Muscle of back (tissue), 13 donors: ENCODE measurements at places on chromosomes 7 and 10.

DNA sequence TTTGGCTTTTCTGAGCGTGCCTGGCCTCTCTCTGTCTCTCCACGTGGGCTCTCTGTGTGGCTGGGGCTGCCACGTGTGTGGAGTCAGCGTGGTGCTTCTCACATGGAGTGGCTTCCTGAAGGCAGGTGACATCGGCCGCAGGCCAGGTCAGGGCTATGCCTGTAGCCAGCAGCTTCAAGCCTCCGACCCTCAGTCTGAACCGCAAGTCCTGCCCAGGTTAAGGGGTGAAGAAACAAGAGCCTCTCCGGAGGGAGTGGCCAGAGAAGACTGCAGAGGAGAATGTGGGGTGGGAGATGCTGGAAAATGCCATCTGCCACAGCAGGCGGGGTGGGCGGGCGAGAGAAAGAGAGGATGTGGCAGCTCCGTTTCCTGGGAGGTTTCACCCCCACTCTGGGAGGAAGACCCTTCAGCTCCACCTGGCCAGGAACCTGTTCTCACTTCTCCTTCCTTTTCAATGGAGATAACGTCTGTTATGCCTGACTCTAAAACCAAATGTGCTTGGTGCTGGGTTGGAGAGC is 14.3 kb upstream of the VIPR2 start:
- DNase-seq: no peak

- no peak for DNase-seq
Measured at GRCh38 chr7:80719261-80719660, 80.8 kb downstream of the CD36 start.

- no peak for DNase-seq
Measured at GRCh38 chr7:149669121-149669818, 104.1 kb downstream of the ZNF467 start.

DNA sequence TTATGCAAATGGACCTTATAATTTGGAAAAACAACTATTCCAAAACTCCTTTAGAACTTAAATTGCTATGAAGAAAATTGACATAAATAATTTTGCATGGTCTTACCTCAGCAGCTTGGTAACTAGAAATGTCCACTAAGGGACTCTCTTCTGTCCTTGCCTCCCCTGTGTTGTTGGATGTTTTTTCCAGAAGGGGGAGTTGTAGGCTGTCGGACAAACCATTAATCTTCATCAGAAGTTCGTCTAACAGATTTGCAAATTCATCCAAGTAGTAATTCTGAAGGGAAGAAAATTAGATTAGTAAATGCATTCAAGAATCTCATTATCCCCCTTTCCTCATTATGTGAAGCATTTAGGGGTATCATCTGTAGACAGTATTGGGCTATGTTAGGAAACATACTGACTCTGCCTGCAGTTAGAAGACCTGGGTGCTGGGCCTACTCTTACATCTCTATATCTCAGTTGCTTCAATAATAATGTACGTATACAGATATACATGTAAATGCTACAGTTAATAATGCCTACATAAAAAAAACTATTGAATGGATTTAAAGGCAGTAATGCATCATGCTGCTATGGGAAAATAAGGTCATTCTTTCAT is 155.6 kb downstream of the PKD1L1 start:
- DNase-seq: no peak

DNA sequence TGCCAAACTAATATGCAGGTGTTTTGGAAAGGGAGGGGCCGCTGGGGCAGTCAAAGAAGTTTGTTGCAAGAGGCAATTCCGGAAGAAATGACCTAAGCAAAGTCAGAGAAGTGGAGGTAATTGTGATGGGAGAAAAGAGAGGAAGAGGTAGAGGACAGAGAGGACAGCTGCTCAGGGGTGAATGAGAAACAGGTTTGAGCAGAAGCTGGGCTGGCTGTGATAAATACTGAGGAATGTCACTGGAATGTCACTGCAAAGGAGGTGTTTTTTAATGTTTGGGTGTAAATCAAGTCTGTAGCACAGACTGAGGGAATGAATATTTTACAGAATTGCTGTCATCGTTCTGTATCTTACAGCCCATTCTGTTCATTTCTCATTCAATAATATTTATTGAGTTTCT is 207.2 kb downstream of the DPP6 start:
- DNase-seq: no peak

DNA sequence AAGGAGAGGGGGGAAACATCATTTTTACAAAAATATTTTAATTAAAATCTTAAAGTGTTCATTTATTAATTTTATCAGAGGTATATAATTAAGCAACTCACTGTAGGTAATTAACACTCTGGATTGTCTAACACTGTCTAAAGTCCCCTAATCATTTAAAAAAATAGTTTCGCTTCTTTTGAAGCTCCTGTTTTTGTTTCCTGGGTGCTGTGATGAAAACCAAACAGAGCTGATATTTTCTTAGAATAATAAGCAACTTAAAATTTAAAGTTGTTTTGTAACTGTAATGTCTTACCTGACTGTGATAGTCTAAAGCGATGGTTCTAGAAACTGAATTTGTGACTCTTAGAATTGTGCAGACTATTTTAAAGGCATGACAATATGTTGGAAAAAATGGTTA is 961.0 kb downstream of the GATA3 start:
- no peak for DNase-seq

- DNase-seq: no peak
Measured at GRCh38 chr10:58696736-58697135, 184.1 kb downstream of the BICC1 start.

- peak; percentile 57 for DNase-seq
Measured at GRCh38 chr7:149670288-149670687, 103.1 kb downstream of the ZNF467 start.

- no peak for DNase-seq
Measured at GRCh38 chr7:92296880-92297445, 51.2 kb downstream of the ANKIB1 start.

- no peak for DNase-seq
Measured at GRCh38 chr7:129782818-129783583, 169.8 kb downstream of the UBE2H start.

DNA sequence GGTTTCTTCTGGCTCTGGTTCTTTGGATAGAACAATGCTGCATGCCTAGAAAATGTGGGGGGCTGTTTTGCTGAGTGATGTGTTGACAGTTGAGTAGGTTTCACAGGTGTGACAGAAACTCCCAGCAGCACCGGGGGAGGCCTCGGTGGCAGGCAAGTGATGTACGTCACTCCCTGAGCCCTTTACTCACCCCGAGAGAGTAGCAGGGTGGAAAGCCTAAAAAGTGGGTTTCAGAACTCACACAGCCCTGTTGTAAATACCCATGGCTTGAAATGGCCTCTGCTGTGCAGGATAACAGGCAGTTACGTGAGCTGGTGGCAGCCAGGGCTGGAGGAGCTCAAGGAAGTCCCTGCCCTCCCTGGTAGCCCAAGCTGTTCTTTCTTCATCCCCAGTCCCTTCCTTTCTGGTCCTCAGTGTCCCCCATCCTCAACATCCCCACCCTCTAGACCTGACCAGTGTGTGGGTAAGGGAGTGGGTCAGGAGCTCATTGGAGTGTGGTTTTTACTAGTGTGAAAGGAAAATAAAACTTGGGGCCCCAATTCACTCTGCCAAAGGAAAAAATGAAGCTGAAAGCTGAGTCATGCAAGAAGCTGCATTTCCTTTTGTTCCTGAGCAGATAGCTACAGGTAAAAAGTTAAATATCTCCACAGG is 258.1 kb downstream of the STK31 start:
- DNase-seq: no peak

GRCh38 chr10:33271969-33272583 is 62.4 kb downstream of the NRP1 start:
- no peak for DNase-seq

GRCh38 chr7:156725936-156726335 is 85.4 kb downstream of the RNF32 start:
- DNase-seq: no peak

GRCh38 chr10:77417359-77417758 is 220.2 kb downstream of the KCNMA1 start:
- DNase-seq: no peak

DNA sequence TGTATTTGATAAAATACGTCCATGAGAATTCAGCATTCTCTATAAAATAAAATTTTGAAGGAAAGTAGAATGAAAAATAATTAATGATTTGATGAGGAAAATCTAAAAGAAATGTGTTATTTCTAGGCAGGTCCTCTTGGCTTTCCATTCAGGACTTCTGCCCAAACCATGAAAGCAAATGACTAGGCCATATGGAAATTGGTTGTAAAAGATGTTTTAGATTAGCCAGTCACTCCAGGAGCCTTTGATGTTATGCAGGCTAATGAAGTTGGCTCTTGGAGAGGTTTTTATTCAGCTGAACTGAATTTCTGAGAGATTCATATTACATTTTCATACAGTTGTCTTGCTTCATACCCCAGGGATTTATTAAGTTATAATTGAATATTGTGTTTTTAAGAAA is 452.8 kb downstream of the SDK1 start:
- DNase-seq: no peak

GRCh38 chr10:5090551-5090950 is 3.7 kb upstream of the AKR1C3 start:
- DNase-seq: no peak

DNA sequence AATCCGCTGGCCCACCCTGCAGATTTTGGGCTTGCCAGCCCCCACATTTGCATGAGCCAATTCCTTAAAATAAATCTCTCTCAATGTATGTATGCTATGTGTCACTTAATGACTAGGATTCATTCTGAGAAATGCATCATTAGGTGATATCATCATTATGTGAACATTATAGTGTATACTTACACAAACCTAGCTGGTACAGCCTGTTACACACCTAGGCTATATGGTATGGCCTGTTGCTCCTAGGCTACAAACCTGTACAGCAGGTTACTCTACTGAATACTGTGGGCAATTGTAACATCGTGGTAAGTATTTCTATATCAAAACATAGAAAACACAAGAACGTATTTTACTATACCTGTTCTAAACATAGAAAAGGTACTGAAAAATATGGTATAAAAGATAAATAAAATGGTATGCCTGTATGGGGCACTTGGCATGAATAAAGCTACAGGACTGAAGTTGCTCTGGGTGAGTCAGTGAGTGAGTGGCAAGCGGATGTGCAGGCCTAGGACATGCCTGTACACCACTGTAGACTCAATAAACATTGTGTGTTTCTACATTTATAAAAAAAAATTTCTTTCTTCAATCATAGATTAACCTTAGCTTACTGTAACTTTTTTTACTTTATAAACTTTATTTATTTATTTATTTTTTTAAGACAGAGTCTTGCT is 135.9 kb downstream of the ABCA13 start:
- DNase-seq: no peak

GRCh38 chr10:126196281-126196680 is 192.0 kb downstream of the ADAM12 start:
- DNase-seq: no peak

DNA sequence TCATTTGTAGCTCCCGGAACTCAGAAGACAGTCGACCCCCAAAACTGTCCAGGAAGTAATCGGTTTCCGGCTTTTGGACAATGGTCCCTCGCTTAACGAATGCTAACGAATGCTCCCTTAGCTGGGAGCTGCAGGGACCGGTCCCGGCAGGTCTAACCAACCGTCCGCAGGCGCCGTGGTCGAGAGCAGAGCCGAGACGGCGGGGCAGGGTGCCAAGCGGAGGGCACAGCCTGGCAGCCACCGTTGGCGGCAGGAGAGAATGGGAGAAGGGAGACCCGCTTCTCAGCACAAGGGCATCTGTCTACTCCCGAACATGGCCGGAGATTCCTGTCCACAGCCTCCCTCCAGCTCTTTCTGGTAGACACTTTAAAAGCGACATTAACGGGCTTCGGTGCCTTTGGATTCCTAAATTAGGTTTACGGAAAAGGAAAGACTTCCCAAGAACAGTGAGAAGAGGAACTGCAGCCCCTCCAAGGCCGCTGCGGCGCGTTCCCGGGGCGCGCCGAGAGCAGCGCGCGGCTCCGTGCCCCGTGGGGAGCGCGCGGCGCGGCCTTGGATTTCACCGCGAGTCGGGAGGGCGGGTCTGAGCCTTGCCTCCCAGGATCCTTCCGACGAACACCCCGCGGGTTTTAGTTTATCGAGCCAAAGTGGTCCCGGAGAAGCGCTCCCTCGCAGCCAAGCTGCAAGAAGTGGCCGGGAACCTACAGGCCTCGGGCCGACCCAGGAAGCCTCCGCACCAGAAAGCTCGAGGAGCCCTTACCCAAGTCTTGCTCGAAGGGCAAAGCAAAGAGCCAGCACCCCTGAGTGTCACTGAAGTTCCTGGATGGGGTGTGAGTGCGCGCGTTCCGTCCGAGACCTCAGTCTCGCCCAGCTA is 3.6 kb upstream of the TBX20 start:
- no peak for DNase-seq

DNA sequence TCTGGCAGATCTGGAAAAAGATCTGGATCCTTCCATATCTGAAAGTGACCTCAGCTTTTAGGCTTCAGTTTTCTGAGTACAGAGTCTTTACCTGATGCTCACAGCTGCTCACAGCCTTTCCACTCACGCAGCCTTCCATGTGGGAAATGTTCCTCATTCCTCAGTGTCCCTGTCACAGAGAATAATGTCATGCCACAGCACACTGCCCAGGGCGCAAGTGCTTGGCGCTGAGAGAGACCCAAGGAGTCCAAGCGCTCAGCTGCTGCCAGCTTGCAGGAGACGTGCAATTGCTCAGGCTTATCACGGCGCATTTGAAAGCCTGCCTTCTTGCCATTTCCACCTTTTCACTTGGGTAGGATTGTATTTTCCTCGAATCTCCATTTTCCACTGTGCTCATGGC is 271.9 kb upstream of the MKI67 start:
- no peak for DNase-seq

GRCh38 chr10:50990568-50991455 is 83.5 kb upstream of the PRKG1 start:
- DNase-seq: peak; percentile 76

- no peak for DNase-seq
Measured at GRCh38 chr10:48700071-48700470, 15.4 kb downstream of the WDFY4 start.

GRCh38 chr10:93482145-93482834 is at the start of gene MYOF:
TSS of gene MYOF (minus strand) at chr10:93482334. CDS start at chr10:93482194, 140 bp downstream.
- DNase-seq: peak; percentile 89

DNA sequence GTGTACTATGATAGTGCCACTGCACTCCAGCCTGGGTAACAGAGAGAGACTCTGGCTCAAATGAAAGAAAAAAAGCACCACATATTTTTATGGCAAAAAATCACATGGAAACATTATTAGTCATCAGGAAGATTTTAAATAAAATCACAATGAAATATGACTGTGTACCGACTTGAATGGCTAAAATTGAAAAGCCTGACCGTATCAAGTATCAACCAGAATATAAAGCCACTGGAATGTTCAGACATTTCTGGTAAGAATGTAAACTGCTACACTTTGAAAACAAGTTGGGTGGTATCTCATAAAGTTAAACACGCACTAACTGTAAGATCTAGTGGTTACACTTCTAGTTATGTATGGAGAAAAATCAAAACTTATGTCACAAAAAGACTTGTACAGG is 306.7 kb upstream of the MBL2 start:
- DNase-seq: no peak

GRCh38 chr10:91901784-91902677 is 7.3 kb downstream of the FGFBP3 start:
- no peak for DNase-seq

- DNase-seq: peak; percentile 86
Measured at GRCh38 chr10:72764151-72764550, 72.2 kb downstream of the MCU start.

DNA sequence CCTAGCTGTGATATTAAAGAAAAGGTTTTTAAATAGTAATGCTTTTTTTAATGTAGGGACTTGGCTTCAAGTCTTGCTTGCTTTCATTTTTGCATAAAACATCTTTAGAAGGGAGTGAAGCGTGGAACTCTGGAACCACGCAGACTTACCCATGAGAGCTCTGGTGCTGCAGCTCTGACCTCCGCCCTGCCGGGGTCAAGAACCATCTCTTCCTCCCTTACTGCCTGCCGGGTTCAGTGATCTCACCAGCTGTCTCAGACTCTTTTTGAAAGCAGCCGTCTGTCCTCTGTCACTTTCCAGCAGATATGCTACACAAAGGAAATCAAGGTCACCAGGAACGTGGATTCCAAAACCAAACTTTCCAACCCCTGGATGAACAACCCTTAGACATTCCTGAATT is 353.8 kb downstream of the GPR37 start:
- DNase-seq: no peak
